ENCODE measurements at places on chromosomes 7 and 10.

DNA sequence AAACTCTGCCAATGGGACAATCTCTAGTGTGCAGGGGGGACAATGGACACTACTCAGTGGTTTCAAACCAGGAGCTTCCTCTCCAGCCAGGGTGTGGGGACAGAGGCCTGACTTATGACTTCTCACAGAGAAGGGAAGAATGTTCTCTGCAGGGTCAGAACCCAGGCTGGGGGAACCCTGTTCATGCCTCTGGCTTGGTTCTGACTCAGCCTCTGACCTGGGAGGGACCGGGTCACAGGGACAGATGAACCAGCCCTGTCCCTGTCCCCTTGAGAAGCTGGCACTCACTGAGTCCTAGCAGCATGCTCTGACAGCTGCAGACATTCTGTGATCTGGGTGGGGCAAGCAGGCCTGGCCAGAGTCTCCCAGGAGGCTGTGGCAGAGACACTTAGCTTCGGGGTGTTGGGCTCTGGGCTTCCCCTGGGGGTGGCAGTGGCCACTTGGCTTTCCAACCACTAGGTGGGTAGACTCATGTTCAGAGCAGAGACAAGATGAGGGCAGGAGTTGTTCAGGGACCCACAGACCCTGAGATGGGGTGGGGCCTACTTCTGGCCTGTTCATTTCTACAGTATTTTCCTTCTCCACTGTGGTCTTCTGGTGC is 13.6 kb downstream of the TSPAN15 start:
- no peaks in the 10 kb centered on the region for H3K27me3 ChIP-seq
- no peak overlapping the region for H3K27ac ChIP-seq
- H3K4me3 ChIP-seq: no peak overlapping the region
- H3K36me3 ChIP-seq: no peaks in the 10 kb centered on the region

GRCh38 chr7:54278847-54279246 is 263.3 kb upstream of the VSTM2A start:
- no peaks in the 10 kb centered on the region for H3K27me3 ChIP-seq
- H3K4me1 ChIP-seq: no peaks in the 10 kb centered on the region
- no peak overlapping the region for H3K27ac ChIP-seq
- no peak for DNase-seq

GRCh38 chr10:78931321-78932053 is 137.3 kb upstream of the ZMIZ1 start:
- peaks cover 8% of the 10 kb centered on the region for H3K4me1 ChIP-seq
- H3K4me3 ChIP-seq: no peak overlapping the region
- H3K36me3 ChIP-seq: no peaks in the 10 kb centered on the region

DNA sequence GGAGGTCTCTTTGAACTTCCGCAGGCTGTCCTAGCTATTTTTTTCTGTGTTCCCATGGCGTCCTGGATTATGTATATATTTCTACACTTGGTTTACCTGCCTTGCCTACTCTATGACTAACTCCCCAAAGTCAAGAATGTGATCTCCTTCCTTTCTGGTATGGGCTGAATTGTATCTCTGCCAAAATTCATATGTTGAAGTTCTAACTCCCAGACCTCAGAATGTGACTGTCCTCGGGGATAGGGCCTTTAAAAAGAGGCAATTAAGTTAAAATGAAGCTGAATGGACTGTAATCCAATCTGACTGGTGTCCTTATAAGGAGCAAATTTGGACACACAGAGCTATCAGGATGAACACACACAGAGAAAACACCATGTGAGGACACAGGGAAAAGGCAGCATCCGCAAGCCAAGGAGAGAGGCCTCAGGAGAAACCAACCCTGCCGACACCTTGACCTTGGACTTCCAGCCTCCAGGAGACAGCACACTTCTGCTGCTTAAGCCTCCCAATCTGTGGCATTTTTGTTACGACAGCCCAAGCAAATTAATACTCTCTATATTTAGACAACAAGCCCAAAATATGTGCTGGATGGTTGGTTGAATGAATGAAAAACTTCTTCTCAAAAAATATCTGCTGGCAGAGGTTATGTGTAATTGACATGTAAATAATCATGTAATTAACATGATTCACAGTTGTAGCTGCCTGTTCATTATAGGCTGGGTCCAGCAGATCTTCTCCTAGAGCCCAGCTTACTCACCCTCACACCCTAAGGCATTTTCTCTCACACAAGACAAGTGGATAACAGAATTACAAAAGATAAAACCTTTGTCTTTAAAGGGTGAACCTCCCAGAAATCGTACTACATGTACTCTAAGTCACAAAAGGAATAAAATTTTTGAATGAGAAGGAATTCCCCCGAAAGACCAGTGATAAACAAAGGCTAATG is 123.7 kb downstream of the CUBN start:
- H3K36me3 ChIP-seq: no peaks in the 10 kb centered on the region
- no peak overlapping the region for H3K27ac ChIP-seq
- H3K4me3 ChIP-seq: no peak overlapping the region
- DNase-seq: no peak

DNA sequence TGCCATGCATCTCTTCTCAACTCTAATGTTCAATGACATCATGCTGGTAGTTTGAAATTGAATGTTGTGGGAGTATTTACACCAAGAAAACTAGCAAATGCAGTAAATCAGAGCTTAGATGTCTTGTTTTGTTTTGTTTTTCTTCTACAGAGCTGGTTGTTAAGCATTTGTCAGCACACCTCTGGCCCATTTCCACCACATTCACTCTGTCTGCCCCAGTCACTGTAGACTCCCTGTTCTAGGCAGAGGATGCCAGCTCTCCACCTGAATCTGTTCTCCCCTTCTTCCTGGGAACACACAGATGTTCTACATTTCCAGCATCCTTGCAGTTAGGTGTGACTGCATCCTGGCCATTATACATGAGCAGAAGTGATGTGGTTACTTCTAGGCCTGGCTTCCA is 4.1 kb upstream of the ARHGAP22 start:
- DNase-seq: no peak
- H3K4me3 ChIP-seq: no peak overlapping the region
- no peak overlapping the region for H3K27ac ChIP-seq
- no peaks in the 10 kb centered on the region for H3K36me3 ChIP-seq
